ENCODE measurements at places on chromosomes 12 and 14. TPM values are rescaled to one million over a fixed set of nuclear protein-coding genes. Genes with fewer than 3 reads are reported as not detected.

NFATC4 gene
- polyA plus RNA-seq, result 24.9 TPM

DNA sequence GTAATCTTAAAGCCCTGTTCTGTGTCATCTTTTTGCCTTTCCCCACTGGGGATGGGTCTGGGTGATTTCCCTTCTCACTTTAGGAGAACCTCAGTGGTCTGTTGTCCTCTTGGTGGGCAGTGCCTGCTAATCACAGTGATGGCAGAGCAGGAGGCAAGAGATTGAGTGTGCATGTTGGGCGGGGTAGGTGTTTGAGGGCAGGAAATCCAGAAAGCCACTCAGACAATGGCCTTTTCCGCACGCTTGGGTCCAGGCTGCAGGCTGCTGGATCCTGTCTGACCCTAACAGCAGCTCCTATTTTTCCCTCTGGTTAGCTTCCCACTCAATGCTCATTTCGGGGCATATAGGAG is 13.7 kb upstream of the ITGA5 start:
- no peak for DNase-seq

DNA sequence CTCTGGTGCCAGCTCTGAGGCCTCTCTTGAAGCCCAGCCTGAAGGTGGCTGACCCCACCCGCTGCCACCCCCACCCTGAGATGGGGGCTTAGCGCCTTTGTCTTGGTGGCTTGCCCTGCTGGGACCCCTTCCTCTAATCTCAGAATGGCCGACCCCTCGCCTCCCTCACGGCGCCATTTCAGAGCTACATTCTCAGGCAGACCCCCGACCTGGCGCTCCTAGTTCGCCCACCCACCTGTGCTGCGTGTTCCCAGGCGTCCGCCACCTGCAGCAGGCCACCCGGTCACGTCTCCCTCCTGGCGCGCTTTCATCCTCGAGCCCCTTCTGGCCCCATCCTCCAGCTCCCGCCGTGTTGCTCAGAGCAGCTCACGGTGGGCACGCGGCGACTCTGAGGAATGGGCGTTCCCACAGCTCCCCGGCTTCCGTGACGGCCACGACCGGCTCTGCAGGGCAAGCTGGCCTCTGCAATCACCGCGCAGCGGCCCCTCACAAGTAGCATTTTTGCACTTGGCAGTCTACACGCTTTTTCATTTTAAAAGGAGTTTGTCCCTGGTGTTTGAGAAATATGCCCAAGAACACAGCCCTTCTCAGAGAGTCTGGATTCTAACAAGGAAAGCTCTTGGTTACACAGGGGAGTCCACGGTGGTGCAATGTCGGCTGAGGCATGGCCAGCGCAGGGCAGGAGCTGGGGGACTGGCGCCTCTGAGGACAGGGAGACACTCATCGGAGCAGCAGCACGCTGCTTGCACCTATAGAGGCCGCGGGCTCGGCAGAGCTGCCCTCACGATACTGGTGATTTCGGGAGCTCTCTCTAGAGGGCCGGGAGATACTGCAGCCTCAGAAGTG is 105.7 kb upstream of the C14orf180 start:
- no peak for DNase-seq

DNA sequence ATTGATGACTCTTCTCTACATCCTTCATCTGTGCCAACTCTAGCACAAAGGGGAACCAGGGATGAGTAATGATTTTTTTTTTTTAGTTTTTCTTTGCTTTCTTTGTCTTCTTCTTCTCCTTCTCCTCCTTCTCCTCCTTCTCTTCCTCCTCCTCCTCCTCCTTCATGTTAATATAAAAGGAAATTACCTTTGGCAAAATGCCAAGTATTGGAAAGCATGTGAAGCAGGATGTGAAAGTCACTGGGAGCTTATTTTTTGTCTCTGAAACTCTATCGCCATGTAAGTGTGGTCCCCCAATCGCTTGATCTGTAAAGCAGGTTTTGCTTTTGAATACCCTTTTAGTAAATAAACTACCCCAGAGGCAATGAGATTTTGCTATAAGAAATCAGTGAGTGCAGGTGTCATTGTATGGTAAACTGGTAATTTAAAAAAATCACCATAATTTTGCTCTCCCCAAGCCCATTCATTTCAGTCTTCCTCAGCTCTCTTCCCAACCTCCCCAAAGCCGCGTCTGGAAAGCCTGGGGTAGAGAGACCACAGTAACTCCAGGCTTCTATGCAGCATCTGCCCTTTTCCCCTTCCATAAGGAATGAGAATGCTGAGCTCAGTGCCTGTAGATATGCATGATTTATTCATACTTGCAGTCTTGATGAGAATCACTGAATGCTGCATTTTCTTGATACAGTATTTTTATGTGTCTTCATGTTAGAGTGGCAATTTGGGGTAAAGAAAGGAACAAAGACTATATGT is 388.7 kb downstream of the TMEM117 start:
- no peak for DNase-seq

RNF212B gene
- polyA plus RNA-seq, result not detected

DNA sequence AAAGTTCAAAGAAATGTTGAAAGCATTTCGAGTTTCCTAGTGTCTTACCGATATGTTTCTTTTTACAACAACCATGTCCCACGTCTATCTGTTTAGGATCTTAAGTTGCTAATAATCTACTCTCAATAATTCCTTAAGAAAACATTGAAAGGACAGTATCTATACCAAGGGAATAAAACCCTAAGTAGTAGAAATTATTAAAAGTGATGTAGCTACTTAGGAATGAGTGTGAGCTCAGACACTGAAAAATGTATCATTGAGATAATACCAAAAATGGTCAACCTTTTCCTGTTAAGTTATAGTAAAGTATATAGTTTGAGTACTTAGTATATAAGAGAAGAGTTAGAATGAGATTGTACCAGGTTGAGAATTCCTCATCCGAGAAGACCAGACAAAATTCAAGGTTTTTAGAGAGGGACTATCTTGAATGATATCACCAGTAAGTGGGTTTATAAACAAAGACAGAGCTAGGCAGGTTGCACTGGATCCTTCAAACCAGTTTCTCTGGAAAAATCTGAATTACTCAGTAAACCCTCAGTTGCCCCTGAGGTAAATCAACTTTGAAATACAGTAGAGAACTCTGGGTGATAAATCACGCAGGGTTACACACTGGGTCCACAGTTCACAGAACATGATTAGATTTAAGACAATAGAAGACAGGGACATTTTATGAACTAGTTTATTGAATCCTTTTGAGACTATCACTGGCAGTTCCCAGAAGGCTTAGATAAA is 96.8 kb downstream of the ERGIC2 start:
- DNase-seq, result no peak

DNA sequence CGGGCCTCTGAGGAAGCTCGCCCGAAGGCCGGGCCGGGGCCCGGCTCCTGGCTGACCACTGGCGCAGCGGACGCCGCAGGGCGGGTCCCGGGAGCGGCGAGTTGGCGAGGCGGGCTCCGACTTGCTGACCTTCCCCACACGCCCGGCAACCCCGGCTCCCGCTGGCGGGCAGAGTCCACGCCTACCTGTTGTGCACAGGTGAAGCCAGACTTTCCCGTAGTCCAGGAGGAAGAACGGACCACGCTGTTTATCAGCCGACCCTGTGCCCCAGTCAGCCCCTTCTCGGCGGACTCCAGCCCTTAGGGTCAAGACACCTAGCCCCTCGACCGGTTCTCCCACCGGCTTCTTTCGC is 407 bp downstream of the HEATR5A start:
- peak; percentile 75 for DNase-seq

DNA sequence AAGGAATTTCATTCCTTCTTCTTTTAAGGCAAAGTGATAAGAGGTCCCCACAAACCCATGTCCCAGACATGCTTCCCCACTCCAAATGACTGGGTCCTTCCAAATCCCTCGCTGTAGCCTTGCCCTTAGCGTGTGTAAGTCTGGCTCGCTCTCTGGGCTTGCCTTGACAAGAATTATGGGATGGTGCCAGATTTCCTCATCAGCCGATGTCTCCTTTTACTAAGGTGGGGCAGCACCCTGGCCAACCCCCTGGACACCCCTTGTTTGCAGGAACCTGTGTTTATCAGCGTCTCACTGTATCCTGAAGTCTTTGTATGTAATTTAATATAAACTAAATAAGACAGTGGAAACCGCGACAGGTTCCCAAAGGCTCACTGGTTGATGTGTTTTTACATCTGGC is 493.3 kb downstream of the EGLN3 start:
- no peak for DNase-seq

TMEM233 gene
- 2.6 TPM for polyA plus RNA-seq

- DNase-seq, result no peak
Measured at GRCh38 chr12:41407232-41407799, 219.2 kb downstream of the PDZRN4 start.

DNA sequence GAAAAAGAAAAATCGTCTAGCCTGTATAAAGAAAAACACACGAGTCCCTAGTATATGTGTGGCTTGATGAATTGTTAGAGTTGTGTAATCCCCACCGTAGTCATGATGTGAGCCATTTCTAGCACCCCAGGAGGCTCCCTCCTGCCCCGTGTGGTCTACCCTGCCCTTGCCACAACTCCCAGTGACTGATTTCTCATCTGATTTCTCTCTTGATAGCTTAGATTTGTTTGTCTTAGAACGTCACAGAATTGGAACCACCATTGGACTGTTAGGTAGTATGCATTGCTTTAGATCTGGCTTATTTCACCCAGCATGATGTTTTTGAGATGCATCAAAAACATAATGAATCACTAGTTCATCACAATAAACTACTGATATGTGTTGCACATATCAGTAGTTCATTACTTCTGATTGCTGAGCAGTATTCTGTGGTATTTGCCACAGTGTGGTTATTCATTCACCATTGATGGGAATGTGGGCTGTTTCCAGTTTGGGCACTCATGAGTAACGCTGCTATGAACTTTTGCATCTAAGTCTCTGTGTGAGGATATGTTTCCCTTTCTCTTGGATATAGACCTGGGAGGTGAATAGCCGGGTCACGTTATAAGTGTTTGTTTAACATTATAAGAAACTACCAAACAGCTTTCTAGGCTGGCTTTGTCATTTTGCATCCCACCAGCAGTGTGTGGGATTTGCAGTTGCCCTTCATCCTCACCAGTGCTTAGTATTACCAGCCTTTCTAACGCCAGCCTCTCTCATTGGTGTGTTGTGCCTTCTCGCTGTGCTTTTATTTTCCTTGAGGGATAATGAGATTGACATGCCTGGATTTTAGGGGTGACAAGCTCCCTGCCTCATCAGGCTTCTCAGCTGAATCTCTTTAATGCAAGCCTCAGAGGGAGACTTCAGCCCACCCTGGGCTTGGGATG is 31.9 kb upstream of the NCOR2 start:
- no peak for DNase-seq

NT5DC3 gene
- 12.5 TPM for polyA plus RNA-seq

PLEK2 gene
- 0.11 TPM for polyA plus RNA-seq

- DNase-seq, result no peak
Measured at GRCh38 chr12:52050116-52050757, 1.0 kb upstream of the NR4A1 start.

PPP4R4 gene
- polyA plus RNA-seq, result 2.5 TPM

DNA sequence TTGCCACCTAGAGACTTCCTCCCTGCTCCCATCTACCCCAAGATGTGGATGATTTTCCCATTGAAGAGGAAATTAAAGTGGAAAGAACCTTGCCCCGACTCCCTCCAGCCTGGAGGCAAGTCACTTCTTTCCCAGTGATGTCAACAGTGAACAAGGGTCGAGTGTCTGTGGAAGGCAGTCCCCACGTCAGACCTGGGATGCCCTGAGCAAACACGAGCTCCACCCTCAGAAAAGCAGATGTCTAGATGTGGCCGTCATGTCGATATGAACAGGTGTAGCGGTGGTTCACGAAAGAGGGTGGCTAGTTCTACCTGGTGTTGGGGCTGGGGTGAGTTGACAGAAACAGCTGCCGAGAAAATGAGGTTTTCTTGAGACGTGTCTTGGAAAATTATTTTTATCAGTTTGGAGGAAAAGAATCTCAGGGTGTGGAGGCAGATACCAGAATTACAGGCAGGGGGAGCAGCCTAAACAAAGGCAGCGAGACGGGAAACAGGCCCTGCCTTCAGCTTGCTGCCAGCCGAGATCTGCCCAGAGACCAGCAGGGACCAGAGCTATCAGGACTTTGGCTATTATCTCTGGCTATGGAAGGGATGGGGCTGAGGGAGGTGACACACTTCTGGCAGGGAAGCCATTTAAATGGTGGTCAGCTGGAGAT is 25.9 kb downstream of the SYNDIG1L start:
- DNase-seq, result no peak

L2HGDH gene
- 8.4 TPM for polyA plus RNA-seq

DNA sequence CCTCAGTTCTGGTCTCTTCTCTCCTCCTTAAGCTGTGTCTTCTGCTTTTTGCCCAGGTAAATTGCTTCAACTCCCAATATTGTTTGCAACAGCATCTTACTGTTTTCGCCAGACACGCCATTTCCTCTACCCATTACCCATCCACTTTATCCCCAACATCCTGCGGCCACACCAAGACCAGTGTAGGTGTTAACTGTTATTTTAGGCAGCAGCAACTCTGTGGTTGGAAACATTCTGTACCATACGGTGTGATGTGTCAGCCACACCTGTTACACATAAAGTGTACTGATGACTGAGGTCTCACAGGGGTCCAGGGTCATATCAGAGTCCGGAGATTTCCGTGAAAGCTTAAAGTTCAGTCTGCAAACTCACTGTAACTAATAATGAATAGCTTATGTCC is 21.8 kb upstream of the KLRD1 start:
- no peak for DNase-seq

- no peak for DNase-seq
Measured at GRCh38 chr14:40859055-40859454, 747.6 kb upstream of the LRFN5 start.

GRCh38 chr12:57190037-57190436 is 26.6 kb upstream of the NXPH4 start:
- no peak for DNase-seq

DNA sequence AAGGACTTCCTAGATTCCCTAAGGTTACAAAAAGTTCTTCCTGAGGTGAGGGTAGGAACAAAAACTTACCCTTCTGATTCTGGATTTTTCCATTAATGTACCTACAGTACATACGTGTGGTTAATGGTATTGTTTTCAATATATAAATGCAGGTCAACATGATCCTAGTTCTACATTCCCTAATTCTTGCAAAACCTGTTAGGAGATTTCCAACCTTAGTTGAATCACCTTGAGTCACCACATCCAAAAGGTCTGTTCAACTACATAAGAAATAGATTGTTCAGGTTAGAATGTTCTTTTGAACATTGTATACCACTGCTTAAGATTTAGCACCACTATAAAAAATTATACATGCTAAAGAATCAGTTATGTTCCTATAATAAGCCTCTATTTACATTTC is 118.9 kb downstream of the GARIN6 start:
- no peak for DNase-seq

Data from SK-N-SH (cell line).